Breast epithelium (tissue), 4 donors: ENCODE measurements at places on chromosomes 13 and 19.
A peak's percentile ranks its signal among the peaks of the same experiment; 100 is the strongest.

DNA sequence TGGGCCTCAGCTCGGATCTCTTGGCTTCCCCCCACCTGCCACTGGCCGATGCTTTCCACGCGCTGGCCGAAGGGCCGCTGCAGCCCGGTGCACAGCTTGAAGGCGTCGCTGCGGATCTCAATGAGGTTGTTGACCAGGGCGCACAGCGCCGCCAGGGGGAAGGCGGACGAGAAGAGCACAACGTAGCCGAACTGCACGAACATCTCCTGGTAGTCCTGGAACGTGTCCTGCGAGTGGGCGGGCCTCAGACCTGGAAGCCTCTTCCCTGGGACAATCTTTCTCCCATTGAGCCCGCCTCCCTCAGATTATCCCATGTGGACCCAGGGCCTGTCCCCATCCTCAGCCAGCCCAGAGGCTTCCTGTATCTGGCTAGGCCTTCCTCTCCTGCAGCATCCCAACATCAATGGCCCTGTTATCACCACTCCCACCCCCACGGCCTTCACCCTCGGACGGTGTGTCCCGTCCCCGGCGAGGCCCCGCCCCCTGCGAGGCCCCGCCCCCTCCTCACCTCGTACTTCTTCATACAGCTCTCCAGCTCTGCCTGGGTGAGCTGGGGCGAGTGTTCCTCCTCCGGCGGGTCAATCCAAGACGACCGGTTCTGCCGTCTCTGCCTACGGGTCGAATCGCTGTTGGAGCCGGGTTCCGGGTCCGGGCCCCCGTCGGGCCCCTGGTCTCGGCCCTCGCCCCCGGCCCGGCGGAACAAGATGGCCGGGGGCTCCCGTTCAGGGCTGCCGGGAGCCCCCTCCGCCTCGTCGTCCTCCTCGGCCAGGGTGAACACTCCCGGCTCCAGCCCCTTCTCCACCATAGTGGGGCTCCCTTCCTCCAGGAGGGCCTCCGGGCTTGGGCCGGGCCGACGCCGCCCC, 6.8 kb downstream of the ANO8 start:
- no peaks in the 10 kb centered on the region for H3K4me1 ChIP-seq
- no peaks in the 10 kb centered on the region for H3K36me3 ChIP-seq
- no peaks in the 10 kb centered on the region for H3K27me3 ChIP-seq
- DNase-seq = peak; percentile 87

DNA sequence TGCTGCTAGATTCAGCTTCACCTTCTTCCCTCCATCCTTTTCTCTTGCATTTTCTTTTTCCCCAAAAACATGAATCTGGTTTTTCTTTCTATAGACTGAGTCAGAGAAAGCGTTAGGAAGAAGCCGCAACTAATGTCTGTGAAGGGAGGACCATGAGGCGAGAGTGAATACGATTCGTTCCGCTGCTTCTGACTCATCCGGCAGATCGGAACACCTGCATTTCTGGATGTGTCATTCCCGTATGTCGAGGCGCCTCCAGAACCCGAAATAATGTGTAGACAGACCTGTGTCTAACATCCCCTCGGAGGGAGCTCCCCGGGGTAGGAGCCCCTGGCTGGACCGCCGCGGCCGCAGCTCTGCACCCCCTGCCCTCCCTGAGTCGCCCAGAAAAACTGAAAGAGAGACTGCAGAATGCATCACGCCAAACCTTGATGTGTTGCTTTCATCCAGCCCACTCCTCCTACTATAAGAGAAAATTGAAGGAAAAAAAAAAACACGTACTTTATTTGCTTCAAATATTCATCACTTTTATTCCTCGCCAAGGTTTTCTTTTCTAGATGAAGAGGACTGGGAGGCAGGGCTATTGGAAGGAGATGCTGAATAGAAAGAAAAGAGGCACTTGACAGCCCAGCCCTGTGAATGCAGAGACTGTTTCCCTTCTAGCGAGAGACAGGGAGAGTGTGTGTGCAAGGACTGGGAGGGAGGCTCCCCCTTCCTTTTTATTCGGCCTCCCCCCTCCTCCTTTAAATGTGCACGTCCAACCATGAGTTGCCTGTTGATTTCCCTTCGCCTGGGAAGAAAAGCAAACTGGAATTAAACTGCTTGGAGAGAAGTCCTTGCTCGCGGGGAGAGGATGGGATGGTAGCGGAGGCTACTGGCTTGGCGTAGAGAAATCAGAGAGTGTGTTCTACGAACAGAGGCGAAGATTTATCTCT, 616 bp upstream of the PCDH17 start:
- DNase-seq = no peak
- H3K27ac ChIP-seq = no peak overlapping the region
- peaks cover 10% of the 10 kb centered on the region for H3K4me1 ChIP-seq
- H3K36me3 ChIP-seq = no peaks in the 10 kb centered on the region
- peak overlapping the region; percentile 48 for H3K4me3 ChIP-seq

DNA sequence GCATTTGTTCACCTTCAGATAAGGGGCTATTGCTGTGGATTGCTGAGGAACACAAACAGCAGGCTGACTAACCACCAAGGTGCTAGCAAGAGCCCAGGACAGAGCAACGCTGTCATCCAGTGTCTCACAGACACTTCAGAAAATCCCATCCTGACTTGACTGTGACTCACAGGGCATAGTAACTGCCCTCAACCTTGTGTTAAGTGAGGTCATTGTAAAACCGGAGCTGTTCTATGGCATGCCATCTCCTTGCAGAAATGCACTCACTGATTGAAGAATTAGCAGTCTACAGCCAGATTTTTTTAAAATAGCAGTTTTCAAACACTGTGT, 51.1 kb downstream of the TNFRSF19 start:
- H3K27me3 ChIP-seq = no peaks in the 10 kb centered on the region
- no peak for DNase-seq
- no peaks in the 10 kb centered on the region for H3K4me1 ChIP-seq
- H3K4me3 ChIP-seq = no peak overlapping the region
- H3K27ac ChIP-seq = no peak overlapping the region

DNA sequence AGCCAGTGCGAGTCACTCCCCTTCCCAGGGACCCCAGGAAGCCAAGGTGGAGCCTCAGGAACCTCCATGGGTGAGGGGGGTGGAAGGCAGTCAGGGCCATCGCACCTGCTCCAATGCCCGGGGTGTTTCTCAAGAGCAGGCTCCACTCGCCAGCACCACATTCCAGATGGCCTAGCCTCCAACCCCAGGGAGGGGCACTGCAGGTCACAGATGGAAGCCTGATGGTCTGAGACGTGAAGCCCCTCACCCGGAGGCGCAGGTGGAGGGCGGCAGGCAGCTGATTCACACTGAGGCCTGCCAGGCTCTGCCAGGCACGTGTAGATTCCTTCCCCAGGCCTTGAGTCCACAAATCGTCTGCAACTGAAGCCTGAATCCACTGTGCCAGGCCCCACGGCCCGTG, 23.0 kb upstream of the ISYNA1 start:
- no peaks in the 10 kb centered on the region for H3K27me3 ChIP-seq
- peaks cover 24% of the 10 kb centered on the region for H3K4me1 ChIP-seq
- no peak overlapping the region for H3K4me3 ChIP-seq
- DNase-seq = no peak
- peak overlapping the region; percentile 95 for H3K27ac ChIP-seq
- peaks cover 6% of the 10 kb centered on the region for H3K36me3 ChIP-seq

DNA sequence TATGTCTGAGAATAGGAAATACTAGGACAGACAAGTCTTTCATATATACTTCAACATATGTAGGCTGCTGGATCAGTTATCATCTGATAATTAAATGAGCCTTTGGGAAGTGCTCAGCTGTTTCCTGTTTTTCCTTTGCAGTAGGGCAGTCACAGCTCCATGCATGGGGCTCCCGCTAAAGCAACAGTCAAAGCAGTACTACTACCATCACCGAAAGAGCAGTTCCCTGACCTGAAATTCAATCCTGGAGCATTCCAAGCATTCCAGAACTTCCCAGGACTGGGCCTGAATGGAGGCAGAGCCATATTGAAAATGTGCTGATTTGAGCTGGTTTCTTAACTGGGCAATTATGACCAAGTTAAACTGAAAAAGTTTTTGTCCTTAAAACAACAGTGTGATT, 20.5 kb downstream of the MICU2 start:
- no peak overlapping the region for H3K4me3 ChIP-seq
- no peaks in the 10 kb centered on the region for H3K4me1 ChIP-seq
- DNase-seq = no peak
- H3K27me3 ChIP-seq = no peaks in the 10 kb centered on the region

GRCh38 chr19:53536225-53536548, 1.8 kb upstream of the ZNF331 start:
- no peaks in the 10 kb centered on the region for H3K36me3 ChIP-seq
- no peaks in the 10 kb centered on the region for H3K4me1 ChIP-seq
- H3K27me3 ChIP-seq = no peaks in the 10 kb centered on the region
- H3K27ac ChIP-seq = no peak overlapping the region
- no peak for DNase-seq
- no peak overlapping the region for H3K4me3 ChIP-seq

DNA sequence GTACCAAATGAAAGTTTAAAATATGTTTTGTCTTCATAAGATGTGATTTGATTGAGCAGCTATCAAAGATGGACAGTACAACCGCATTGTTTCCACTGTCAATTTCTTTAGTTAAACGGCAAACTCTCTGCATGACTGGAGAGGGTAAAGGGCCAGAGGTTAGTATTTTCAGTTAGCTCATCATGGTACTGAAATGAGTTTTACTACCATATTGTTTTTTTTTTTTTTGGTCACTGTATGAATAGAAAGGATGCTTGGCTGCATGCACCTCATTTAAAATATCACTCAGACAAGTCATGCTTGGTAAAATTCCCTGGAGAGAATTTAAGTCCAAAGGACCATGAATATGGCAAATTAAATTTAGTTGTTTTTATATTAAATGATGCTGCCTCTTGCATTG, 942.1 kb upstream of the SPRY2 start:
- DNase-seq = no peak
- H3K36me3 ChIP-seq = no peaks in the 10 kb centered on the region
- no peaks in the 10 kb centered on the region for H3K27me3 ChIP-seq
- H3K4me3 ChIP-seq = no peak overlapping the region
- H3K4me1 ChIP-seq = no peaks in the 10 kb centered on the region

DNA sequence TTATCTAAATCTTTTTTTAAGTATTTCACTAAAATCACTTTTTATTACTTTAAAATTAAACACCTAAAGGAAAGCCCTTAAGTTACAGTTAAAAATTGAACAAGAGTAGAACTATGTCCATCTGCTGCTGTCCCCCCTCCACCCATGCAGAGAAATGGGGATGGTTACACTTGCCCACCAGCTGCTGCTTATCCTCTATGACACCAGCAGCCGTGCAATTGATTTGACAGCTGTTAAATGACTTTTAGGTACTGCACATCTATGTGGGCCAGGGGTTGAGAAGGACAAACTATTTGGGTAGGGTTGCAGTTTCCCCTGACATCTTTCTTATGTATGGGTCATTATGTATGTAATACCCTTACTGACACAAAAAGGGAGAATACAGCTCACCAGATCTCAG, 77.2 kb downstream of the TBC1D4 start:
- H3K4me3 ChIP-seq = no peak overlapping the region
- no peak for DNase-seq
- H3K27ac ChIP-seq = no peak overlapping the region
- no peaks in the 10 kb centered on the region for H3K36me3 ChIP-seq
- no peaks in the 10 kb centered on the region for H3K4me1 ChIP-seq

- no peak for DNase-seq
- no peaks in the 10 kb centered on the region for H3K27me3 ChIP-seq
- H3K4me3 ChIP-seq = peak overlapping the region; percentile 25
- no peaks in the 10 kb centered on the region for H3K4me1 ChIP-seq
- peak overlapping the region; percentile 93 for H3K27ac ChIP-seq
Observed at GRCh38 chr19:18650468-18651041, 13.7 kb downstream of the KLHL26 start.

- no peaks in the 10 kb centered on the region for H3K36me3 ChIP-seq
- DNase-seq = no peak
- no peak overlapping the region for H3K27ac ChIP-seq
- H3K4me3 ChIP-seq = no peak overlapping the region
Observed at GRCh38 chr13:33634546-33634982, 183.4 kb upstream of the RFC3 start.

DNA sequence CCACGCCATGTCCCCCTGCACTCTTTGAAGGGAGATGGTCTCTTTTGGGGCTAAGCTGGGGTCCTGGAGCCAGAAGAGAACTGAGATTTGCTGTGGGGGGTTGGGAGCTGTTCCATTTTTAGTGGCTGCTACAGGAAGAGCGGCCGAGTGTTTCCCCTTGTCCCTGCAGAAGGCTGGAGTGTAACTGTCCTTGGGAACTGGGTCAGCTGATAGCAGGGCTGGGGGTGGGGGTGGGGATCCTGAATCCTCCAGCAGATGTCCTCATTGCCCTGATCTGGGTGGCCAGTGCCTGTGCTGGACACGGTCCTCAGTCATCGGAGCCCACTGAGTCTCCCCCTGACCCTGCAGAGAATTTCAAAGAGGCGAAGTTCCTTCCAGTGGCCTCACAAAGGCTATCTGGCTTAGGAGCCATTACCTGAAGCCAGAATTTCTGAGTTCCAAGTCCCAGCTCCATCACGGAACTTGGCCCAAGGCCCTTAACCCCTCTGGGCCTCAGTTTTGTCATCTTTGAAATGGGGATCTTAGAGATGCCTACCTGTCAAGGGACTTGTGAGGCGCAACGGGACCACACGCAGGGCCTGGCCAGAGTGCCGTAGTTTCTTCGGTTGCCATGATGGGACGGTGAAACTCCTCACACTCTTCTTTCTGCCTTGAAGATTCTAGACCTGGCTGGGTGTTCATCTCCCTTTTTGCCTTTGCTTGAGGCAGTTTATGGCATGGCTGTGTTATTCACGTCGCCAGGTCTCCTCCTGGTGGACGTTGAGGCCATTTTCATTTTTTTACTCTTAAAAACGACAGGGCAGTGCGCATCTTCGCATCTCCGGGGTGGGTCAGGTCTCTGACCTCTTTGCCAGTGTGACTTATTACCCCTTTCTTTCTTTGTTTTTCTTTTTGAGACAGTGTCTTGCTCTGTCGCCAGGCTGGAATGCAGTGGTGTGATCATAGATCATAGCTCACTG, 51.9 kb downstream of the DNM2 start:
- H3K4me3 ChIP-seq = no peak overlapping the region
- peaks cover 2% of the 10 kb centered on the region for H3K4me1 ChIP-seq
- H3K27me3 ChIP-seq = no peaks in the 10 kb centered on the region
- H3K36me3 ChIP-seq = no peaks in the 10 kb centered on the region
- peak overlapping the region; percentile 40 for H3K27ac ChIP-seq
